ENCODE measurements at places on chromosomes 2 and 18. TPM values are rescaled to one million over a fixed set of nuclear protein-coding genes. Genes with fewer than 3 reads are reported as not detected.

EFR3B gene
- total RNA-seq = 7.1 TPM

IL37 gene
- not detected for total RNA-seq

ZAP70 gene
- total RNA-seq = 6.3 TPM

AFF3 gene
- 7.2 TPM for total RNA-seq

- DNase-seq = no peak
- no peak overlapping the region for H3K4me3 ChIP-seq
- no peaks in the 10 kb centered on the region for H3K36me3 ChIP-seq
- H3K4me1 ChIP-seq = peaks cover 16% of the 10 kb centered on the region
- no peak overlapping the region for H3K27ac ChIP-seq
Observed at GRCh38 chr2:43136011-43136799, 90.2 kb downstream of the ZFP36L2 start.

DNA sequence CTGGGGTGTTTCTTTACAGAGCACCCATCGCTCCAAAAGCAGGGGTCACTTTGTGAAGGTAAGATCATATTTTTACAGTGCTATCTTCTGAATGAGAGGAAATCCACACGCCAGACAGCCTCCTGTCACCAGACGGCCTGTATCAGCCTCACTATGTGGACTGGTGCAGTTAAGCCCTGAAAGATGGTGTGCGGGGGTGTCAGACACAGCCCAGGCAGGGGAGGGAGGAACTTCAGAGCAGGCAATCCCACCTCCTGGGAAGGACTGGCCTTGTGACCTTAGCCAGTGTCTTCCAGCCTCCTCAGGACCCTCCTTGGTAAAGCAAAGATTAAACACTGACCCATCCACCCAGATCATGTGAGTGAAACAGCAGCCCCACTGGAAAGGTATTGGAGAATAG lies 249.4 kb upstream of the CTAGE1 start:
- H3K27ac ChIP-seq = no peak overlapping the region
- no peak overlapping the region for H3K4me3 ChIP-seq
- H3K36me3 ChIP-seq = no peaks in the 10 kb centered on the region
- DNase-seq = no peak
- no peaks in the 10 kb centered on the region for H3K27me3 ChIP-seq

DNA sequence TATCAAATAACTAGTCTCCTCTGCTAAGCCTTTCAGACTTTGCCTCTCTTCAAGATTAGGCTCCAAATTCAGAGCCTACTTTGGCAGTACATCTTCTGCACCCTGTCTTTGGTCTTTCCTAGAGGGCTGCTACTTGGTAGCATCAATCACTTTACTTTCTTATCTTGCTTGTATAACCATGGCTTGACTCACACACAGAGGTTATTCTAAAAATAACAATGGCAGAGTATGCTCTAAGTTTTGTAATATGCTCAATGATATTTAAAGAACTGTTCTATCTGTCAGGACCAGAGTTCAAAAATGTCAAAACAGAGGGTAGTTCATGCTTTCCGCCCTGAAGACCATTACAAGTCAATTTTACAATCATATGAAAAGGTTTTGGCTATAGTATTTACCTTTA lies 27.7 kb downstream of the THOC1 start:
- H3K4me3 ChIP-seq = no peak overlapping the region
- no peaks in the 10 kb centered on the region for H3K27me3 ChIP-seq
- H3K4me1 ChIP-seq = no peaks in the 10 kb centered on the region
- H3K27ac ChIP-seq = no peak overlapping the region
- no peak for DNase-seq

DNA sequence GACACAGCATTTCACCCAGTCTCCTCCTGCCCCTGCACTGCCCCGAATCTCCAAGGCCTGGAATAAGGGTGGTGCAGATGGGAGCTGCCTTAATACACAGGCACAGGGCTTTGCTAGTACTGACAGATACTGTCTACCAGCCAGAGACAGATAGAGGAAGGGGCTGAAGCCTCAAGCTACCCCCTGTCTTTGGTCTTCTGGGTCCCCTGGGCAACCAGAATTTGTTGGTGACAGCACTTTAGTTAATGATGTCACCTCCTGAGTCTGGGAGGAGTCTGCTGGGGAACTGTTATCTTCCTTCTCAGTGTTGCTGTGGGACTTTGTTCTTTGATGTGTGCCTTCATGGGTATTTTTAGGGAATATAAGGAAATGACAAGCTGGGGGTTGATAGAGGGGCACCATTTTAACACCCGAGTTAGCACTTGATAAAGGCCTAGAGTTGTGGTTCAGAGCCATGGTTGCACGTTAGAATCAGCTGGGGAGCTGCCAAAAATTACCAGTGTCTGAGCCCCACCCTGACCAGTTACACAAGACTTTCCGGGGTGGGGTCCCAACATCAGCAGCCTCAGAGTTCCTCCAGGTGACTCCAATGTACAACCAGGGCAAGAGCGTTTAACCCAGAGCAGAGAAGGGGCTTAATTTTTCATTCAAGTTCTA lies 136.8 kb downstream of the SMAD7 start:
- no peaks in the 10 kb centered on the region for H3K27me3 ChIP-seq
- DNase-seq = peak; percentile 39
- H3K4me1 ChIP-seq = no peaks in the 10 kb centered on the region
- peak overlapping the region; percentile 18 for H3K27ac ChIP-seq

DNA sequence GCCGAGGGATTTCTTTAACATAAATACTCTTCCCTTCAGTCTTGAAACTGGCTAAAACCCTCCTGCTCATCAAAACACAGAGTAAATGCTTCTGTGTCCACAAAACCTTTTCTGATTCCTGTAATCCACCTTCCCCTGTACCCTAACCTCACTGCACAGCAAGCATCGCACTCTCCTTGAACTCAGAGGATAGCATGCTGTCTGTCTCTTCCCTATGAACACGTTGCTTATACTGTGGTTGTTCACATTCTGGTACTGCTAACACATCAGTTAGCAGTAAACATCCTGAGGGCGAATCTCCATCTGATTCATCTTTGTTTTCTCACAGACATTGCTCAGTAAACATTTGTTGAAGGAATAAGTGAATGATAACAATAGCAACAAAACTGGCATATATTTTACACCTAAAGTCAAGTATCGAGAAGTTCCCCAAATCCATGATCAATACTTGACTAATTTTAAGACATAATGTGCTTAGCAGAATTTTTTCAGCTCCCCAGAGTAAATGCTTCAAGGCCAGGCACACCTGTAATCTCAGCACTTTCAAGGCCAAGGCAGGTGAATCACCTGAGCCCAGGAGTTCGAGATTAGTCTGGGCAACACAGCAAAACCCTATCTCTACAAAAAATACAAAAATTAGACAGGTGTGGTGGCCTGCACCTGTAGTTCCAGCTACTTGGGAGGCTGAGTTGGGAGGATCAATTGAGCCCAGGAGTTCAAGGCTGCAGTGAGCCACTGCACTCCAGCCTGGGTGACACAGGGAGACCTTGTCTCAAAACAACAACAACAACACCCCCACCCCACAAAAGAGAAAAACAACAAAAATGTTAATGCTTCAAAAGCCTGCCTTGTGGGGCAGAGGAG lies 45.6 kb upstream of the LPIN2 start:
- no peaks in the 10 kb centered on the region for H3K27me3 ChIP-seq
- H3K36me3 ChIP-seq = no peaks in the 10 kb centered on the region
- no peak for DNase-seq
- H3K27ac ChIP-seq = peak overlapping the region; percentile 31
- H3K4me3 ChIP-seq = no peak overlapping the region

DNA sequence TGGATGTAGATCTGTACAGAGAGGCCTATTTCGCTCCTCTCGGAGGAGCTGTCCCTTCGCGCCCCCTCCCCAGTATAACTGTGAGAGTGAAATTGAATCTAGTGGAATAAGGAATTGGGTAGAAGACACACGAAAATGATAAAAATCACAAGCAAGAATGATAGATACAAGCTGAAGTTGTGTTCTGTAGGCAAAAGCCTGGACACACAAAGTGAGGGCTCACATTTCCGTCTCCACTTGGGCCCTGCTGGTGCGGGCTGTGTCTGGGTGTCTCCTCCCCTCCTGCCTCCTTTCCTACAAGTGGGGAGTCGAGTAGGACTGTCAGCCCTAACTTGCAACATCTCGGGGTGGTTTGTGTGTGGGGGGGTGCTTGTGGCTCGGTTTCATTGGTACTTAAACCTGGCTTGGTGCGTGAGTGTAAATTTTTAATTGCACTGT lies 457 bp upstream of the SP9 start:
- no peak for DNase-seq
- H3K4me3 ChIP-seq = no peak overlapping the region
- H3K4me1 ChIP-seq = no peaks in the 10 kb centered on the region
